ENCODE measurements at places on chromosomes 4 and X. TPM values are rescaled to one million over a fixed set of nuclear protein-coding genes. Genes with fewer than 3 reads are reported as not detected.

GRCh38 chr4:74654230-74654681 lies 140.1 kb downstream of the BTC start:
- H3K27ac ChIP-seq, result no peak overlapping the region
- H3K36me3 ChIP-seq, result no peaks in the 10 kb centered on the region
- no peak for DNase-seq
- no peak overlapping the region for H3K4me3 ChIP-seq
- peaks cover 2% of the 10 kb centered on the region for H3K4me1 ChIP-seq
- H3K27me3 ChIP-seq, result no peaks in the 10 kb centered on the region

Gene TRIM60
- not detected for total RNA-seq

Gene LRIT3
- 0.46 TPM for total RNA-seq

Gene DOK7
- total RNA-seq, result 4.2 TPM

DNA sequence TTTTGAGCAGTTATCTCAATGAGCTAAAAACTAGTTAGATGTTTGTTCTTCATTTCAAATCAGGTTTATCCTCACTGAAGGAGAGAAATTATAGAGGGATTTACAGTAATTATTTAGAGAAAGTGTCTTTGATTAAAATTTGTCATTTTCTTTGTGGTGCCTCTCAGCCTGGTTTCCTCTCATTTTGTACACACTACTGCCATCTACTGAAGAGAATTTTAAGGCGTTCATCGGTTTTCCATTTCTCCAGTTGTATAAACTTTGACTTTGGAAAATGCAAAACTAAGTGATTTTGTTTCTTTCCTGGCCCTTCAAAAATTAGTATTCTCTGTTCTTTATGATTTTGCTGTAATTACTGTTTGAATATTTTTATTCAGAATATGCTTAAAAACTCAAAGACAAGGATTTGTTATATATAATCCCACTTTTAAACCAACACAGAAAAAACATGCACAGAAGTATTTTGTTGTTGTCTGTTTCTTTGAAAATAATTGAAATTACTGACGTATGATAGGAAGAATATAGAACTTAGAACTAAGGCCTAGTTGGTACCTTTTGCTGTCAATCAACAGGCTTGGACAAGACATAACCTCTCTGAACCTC lies 34.4 kb upstream of the ANXA3 start:
- no peak for DNase-seq
- H3K4me3 ChIP-seq, result no peak overlapping the region
- no peaks in the 10 kb centered on the region for H3K27me3 ChIP-seq
- no peak overlapping the region for H3K27ac ChIP-seq
- no peaks in the 10 kb centered on the region for H3K36me3 ChIP-seq

Gene TXK
- total RNA-seq, result 4.7 TPM

DNA sequence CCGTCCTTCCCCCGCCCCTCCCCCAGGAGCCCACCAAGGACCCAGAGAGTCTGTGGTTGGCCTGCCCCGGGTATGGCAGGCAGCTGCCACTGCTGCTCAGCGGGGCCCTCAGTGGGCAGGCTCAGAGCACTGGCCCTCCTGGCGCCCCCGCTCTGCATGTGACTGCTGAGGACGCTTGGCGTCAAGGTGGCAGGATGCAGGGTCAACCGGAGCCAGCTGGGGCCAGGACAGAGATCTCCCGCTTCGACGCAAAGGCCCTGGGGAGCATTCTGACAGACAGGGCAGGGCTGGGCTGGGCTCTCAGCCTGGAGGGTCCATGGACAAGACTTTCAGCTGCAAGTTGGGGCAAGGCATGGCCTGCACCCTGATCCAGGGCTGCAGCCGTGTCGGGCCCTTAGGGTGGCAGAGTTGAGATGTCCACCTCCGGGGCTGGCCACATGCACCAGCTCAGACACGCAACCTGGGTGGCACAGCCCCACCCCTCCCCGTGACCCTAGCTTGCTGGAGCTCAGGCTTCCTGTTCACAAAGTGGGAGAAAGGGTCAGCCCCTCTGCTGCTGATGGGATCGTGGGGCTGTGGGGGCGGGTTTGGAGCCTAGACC lies 30.3 kb downstream of the LRPAP1 start:
- no peak overlapping the region for H3K27ac ChIP-seq
- DNase-seq, result peak; percentile 65
- no peaks in the 10 kb centered on the region for H3K27me3 ChIP-seq
- H3K4me3 ChIP-seq, result no peak overlapping the region
- peaks cover 58% of the 10 kb centered on the region for H3K36me3 ChIP-seq

GRCh38 chr4:176653401-176654220 lies 139.1 kb downstream of the VEGFC start:
- H3K4me1 ChIP-seq, result no peaks in the 10 kb centered on the region
- no peak overlapping the region for H3K27ac ChIP-seq

DNA sequence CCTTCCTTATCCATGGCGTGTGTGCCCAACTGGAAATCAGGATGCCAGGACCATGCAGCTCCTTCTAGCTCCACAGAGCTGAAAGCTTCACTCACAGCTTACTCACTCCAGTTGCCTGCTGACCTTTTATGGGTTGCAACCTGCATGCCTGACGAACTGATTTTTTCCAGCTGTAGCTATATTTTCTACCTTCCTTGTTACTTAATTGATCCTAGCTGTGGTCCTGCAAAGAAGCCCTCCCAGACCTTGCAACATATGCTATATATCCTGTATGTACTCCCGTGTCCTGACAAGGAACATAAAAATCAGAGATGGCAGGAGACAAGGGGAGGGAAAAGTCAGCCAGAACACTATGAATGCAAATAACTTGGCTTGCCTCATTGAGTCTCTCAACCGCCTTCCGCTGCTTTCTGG lies 135.3 kb upstream of the LDB2 start:
- no peak overlapping the region for H3K4me3 ChIP-seq
- no peak overlapping the region for H3K27ac ChIP-seq
- no peaks in the 10 kb centered on the region for H3K27me3 ChIP-seq
- no peaks in the 10 kb centered on the region for H3K36me3 ChIP-seq
- no peaks in the 10 kb centered on the region for H3K4me1 ChIP-seq

- H3K36me3 ChIP-seq, result no peaks in the 10 kb centered on the region
- no peak overlapping the region for H3K4me3 ChIP-seq
- no peaks in the 10 kb centered on the region for H3K27me3 ChIP-seq
These were observed 125.5 kb downstream of the OPHN1 start for GRCh38 chrX:68307769-68308168.

Measured in upper lobe of left lung (tissue), 6 donors.